ENCODE measurements at places on chromosomes 4 and X.

GRCh38 chr4:139018971-139019758 lies 3.6 kb downstream of the NOCT start:
- peak; percentile 69 for DNase-seq

- no peak for DNase-seq
Observed at GRCh38 chr4:41822325-41822724, 73.8 kb upstream of the PHOX2B start.

GRCh38 chr4:96473246-96473645 lies 633.4 kb downstream of the PDHA2 start:
- no peak for DNase-seq

DNA sequence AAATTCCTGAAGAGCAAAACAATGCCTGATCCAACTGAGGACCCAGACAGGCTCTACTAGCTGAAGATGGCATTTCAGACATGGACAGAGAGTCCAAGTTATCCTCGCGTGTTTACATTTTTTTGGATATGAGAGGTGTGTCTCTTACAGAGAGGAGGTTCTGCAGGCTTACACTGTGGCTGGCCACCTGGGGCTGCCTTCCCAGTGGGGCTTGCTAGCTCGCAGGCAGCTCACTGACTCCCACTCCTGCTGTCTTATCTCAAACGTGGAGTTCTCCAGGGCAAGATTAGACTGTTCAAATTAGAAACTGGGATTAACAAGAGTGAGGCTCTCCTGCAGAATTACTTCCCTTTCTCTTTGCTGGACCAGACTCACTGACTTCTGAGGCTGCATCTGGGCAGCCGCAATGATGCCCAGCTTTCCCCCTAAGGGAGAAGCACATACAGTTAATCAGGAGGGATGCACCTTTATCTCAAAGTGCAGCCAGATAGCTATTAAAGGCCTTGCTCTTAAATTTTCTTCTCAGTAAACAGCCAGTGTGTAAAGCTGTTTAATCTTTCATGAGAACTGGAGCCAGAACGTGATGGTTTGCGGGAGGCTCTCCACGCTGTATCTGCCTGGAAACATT lies 123.0 kb downstream of the ENPP6 start:
- DNase-seq: no peak

GRCh38 chrX:38649674-38650647 lies 88.6 kb downstream of the TSPAN7 start:
- DNase-seq: no peak
